ENCODE measurements at places on chromosomes 1 and 21. TPM values are rescaled to one million over a fixed set of nuclear protein-coding genes. Genes with fewer than 3 reads are reported as not detected.

The ZNF593OS gene
- 0.18 TPM for polyA plus RNA-seq

The GPR37L1 gene
- 0.10 TPM for polyA plus RNA-seq

The CD84 gene
- 1.4 TPM for polyA plus RNA-seq

The LCA5L gene
- 1.5 TPM for polyA plus RNA-seq

The KMO gene
- 0.35 TPM for polyA plus RNA-seq

The ETV3 gene
- 12.4 TPM for polyA plus RNA-seq
